ENCODE measurements at places on chromosomes 5 and 9.

DNA sequence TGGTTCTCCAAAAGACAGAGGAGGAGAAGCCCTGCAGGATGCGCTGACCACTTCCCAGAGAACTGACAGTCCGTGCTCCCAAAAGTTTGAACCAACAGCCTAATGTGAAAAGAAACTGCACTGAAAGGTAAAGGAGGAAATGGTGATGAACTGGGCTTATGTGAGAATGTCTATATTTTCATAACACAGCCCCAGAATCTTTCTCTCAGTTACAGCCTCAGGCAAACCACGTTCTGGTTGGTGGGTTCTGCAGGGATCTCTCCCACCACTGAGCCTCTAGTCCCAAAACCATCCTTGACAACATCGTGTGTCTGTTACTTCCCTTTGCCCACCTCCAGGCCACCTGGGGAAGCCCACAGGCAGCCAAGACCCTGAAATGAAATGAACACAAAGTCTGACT, 23.9 kb downstream of the SPARC start:
- DNase-seq, result no peak

GRCh38 chr9:35237311-35237710, 75.5 kb downstream of the UNC13B start:
- no peak for DNase-seq

- DNase-seq, result no peak
Measured at GRCh38 chr5:112681481-112681908, 56.2 kb upstream of the APC start.

DNA sequence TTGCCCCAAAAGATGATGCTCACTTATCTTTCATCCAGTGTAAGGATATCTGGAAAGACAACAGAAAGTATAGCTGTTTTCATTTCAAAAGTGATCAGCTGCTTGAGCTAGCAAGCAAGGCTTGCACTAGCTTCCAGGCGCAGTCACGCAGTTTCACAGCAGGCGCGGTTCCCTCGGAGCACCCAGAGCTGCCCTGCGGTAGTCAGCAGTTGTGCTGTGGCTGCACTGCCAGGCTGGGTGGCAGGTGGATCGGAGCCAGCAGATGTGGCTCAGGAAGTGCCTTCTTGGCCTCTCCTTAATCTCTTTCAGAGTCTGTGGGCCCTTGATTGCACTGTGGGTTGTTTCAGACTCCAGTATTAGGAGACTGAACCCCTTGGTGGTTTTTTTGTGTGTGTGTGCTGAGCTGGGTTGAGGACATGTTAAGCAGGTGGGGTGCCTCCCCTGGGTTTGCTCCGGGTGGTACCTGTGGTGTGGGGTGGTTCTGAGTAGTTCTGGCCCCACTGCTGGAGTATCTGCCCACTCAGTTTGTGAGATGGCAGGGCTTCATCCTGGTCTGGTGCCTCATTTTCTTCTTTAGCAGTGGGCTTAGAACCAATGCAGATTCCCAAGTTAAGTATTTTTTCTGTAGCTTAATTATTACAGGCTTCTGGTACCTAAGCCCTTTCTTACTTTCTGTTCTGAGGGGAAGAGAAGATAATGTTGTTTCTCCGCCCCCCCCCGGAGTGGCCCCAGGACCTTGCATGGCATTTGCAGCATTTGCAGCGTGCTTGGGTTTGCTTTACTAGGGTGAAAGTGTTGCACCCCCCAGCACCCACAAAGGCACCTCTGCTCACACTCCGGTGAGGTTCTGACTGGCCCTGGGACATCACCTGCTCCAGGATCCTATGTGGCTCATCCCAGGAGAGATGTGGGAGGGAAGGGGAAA, 16.4 kb downstream of the TENT4A start:
- DNase-seq, result no peak

DNA sequence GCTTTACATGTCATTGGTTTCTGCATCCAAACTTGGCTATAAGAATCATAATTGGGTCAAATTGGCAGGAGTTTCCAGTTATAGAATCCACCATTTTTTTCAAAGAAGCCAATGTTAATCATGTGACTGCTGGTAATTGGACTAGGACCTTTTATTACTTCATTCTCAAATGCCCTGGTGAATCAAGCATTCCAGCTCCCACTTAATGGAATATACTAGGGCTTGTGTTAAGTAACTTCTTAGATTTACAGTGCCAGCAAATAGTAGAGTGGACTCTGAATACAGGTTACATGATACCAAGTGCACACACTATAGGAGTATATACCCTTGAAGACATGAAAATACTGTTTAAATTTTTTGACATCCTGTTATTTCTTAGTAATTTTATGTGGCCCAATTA, 96.7 kb downstream of the NUDT12 start:
- no peak for DNase-seq

Measured in left kidney (tissue), 8 donors.